Brain pericyte (primary cell): ENCODE measurements at places on chromosomes 1 and 21.

DNA sequence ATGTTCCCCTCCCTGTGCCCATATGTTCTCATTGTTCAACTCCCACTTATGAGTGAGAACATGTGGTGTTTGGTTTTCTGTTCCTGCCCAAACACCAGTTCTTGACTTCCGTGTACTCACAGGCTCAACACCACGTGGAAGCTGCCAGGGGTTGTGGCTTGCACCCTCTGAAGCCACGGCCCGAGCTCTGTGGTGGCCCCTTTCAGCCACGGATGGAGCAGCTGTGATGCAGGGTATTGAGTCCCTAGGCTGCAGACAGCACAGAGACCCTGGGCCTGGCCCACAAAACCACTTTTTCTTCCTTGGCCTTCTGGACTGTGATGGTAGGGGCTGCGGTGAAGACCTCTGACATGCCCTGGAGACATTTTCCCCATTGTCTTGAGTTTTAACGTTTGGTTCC, 111.6 kb downstream of the SYT14 start:
- no peak for DNase-seq

DNA sequence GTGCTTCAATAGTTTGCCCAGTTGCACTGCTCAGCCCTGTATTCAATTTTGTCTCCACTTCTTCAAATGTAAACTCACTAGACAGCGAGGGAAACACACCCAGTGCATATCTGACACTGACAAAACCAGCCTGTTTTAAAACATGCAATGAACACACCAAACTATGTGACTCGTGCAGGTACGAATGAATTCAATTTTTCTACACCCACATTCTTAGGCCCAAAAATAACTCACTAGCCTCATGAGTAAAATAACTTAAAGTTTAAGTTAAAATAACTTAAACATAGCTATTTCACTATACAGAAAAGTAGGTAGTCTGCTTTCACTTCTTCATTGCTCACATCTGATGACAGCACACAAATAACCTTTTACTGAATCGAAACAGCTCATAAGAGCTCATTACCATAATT, 21.1 kb downstream of the TTC13 start:
- no peak for DNase-seq

DNA sequence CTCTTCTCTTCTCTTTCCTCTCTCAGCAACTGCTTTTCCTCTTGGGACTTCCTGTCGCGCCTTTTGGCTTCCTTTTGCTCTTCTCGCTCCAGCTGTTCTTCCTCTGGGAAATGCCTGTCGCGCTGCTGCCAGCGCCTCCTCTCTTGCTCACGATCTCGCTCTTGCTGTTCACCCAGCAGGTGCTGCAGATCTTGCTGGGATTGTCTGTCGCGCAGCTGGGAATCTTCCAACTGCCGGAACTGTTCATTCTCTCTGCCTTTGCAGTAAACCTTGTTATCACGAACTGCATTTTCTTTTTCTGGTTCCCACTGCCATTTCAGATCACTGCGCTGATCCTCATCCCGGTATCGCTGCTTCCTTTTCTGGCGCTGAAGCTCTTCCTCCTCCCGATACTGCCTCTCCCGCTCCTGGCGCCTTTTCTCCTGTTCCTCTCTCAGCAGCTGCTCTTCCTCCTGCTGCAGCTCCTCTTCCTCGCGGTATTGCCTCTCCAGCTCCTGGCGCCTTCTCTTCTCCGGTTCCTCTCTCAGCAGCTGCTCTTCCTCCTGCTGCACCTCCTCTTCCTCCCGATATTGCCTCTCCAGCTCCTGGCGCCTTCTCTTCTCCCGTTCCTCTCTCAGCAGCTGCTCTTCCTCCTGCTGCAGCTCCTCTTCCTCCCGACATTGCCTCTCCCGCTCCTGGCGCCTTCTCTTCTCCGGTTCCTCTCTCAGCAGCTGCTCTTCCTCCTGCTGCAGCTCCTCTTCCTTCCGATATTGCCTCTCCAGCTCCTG, 5.8 kb downstream of the TCHH start:
- no peak for DNase-seq

DNA sequence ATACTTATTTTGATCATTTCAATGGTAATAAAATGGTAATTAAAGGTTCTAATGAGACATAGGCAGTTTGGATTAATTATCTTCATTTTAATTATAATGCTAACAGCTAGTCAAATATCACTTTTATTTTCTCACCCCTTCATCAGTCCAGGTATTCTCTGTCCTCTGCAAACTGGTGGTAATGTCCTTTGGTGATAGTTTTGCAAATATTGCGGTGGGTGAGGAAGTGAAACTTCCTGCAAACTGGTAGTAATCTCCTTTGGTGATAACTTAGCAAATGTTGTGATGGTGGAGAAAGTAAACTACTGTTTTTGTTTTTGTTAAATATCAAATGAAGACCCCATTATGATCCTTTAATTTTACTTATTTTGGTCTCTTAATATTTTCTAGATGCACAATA, 209.0 kb downstream of the AMY1C start:
- no peak for DNase-seq

DNA sequence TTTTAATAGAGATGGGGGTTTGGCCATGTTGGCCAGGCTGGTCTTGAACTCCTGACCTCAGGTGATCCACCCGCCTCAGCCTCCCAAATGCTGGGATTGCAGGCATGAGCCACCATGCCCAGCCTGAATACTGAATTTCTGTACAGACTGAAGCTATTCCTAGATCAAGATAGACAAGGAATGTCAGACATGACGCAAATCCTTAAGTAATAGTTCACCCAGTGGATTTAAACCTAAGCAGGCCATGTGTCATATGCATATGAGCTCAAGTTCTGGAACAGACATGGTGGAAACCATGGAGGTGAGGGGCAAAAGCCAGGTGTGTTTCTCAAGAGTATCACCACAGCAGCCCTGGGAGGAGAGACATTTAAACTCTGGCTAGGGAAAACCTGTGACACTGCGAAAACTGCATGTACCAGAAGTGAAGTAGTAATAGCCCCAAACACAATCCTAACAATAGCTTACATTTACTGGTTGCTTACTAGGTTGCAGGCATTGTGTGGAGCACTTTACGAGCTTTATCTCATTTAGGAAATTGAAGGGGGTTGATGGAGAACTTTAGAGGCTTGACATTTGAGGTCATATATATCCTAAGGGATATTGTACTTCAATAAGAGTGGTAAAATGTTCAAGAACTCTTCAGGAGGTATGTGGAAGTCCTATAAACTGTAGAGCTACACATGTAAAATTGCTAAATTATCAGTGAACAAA, 31.7 kb upstream of the MAN1A2 start:
- no peak for DNase-seq

DNA sequence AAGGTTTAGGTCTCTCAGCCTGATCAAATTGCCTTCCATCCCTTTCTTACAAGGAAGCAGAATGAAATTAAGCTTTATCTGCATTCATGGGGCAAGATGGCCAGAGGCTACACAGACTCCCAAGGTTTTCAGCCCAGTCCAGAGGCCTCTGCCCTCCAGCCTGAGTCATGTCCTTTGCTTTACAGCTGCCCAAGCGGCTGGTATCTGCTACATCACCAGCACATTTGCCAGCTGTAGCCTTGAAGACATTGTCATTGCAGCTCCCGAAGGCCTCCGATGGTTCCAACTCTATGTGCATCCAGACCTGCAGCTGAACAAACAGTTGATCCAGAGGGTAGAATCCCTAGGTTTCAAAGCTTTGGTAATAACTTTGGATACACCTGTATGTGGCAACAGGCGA, 16.0 kb downstream of the HAO2 start:
- no peak for DNase-seq
